ENCODE measurements at places on chromosomes 13 and 19.

DNA sequence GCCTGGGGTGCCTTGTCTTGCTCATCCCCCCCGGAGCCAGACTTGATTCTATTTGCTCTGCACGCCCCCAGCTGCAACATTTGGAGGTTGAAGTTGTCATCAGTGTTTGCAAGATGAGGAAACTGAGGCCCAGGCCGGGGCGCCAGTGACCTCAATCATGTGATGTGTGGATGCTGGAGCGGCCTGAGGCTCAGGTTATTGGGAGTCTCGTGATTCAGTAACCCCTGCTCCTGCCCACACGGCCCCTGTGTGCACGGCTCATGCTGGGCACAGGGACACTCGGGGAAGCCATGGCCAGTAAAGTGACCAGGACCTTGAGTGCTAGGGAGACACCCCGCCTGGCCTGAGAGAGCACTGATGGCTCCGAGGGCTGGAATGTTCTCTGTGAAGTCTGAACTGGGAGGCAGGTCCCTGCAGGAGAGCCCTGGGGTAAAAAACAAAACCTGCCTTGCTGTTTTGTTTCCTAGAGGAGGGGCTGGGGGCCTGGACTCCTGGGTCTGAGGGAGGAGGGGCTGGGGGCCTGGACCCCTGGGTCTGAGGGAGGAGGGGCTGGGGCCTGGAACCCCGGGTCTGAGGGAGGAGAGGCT lies 1.9 kb downstream of the FGF21 start:
- DNase-seq, result no peak

DNA sequence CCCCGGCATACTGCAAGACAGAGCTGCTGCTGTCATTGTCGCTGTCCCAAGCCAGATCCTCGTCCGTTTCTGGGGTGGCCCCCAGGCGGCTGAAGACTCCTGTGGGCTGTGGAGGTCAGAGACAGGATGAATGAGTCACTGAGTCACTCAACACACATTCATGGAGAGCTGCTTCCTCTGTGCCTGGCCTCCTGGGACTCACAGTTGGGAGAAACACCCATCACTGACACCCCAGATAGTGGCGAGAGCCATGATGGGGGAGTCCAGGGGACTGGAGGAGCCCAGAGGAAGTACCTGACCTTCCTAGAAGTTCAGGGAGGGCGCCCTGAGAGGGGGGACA lies 26.0 kb downstream of the C19orf47 start:
- no peak for DNase-seq

GRCh38 chr13:33182729-33183128 lies 102.8 kb downstream of the STARD13 start:
- DNase-seq, result no peak

DNA sequence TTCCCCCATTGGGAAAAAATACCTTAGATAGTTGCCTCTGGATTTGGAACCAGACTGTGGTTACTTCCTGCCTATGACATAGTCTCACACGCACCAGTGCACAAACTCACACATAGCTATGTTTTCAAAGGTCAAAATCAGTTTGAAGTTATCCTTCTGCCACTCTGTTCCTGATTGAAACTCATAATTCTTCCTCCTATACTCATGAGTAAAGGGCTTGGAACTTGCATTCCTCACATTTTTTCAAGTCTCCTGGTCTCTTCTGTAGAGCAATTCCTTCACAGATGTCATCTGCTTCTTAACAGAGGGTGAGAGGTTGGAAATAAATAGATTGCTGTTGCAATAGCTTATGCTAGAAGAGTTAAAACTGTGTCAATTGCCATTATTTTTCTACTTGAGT lies 18.6 kb upstream of the POSTN start:
- DNase-seq, result no peak

GRCh38 chr13:35851881-35852280 lies 279.3 kb downstream of the DCLK1 start:
- no peak for DNase-seq

- no peak for DNase-seq
Observed at GRCh38 chr19:46241626-46242025, 12.1 kb downstream of the IGFL1 start.

Measured in activated CD4-positive, CD25-positive, alpha-beta regulatory T cell (primary cell).